ENCODE measurements at places on chromosomes 11 and 22.
A peak's percentile ranks its signal among the peaks of the same experiment; 100 is the strongest.

DNA sequence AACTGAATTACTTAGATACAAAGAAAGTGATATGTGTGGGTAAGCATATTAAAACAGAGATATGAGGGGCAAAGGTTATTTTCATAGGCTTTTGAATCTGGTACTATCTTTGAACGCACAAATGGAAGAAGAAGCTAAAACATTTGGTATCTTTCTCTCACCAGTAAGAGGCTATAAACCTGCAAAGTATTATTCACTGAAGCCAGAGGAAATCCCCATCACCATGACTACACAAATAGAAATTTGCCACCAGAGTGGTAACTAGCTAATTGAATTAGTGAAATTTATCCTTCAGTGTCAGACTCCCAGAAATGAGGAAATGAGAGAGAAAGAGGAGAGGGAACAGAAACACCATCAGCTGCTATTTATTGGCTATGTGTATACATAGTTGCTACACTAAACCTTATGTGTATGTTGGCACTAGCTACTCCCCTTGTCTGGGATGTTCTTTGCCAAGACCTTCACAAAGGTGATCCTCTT lies 503.4 kb downstream of the DLG2 start:
- no peak for DNase-seq

GRCh38 chr11:48683226-48683720 lies 194.7 kb downstream of the OR4A47 start:
- no peak for DNase-seq

- no peak for DNase-seq
Observed at GRCh38 chr11:20707876-20708275, 38.5 kb downstream of the NELL1 start.

GRCh38 chr11:47483457-47483856 lies 34.5 kb upstream of the RAPSN start:
- DNase-seq: no peak

- DNase-seq: no peak
Observed at GRCh38 chr22:25923914-25924313, 181.9 kb downstream of the MYO18B start.

- DNase-seq: peak; percentile 7
Observed at GRCh38 chr22:36839356-36840073, 21.3 kb upstream of the NCF4 start.

- DNase-seq: no peak
Observed at GRCh38 chr11:33375688-33376311, 118.6 kb downstream of the HIPK3 start.

GRCh38 chr11:123052901-123053721 lies 8.8 kb downstream of the HSPA8 start:
- DNase-seq: no peak

GRCh38 chr11:76302996-76303395 lies 77.9 kb downstream of the THAP12 start:
- no peak for DNase-seq

DNA sequence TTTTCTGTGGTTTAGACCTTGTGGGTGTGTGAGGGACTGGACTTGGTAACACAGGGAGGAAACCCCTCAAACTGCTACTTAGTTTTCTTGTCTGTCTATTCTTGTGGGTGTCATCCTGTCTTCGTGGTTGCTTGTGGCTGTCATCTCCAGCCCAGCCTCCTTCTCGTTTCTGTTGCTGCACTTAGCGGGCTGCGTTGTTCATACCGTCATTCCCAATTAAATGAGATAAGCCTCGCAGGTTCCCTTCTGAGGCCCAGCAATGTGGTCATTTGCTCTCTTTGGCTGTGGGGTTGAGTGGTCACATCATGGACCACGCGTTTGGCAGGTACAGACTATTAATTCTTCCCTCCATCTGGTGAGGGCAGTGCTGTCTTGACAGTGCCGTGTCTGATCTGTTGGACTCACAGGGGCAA lies 18.8 kb downstream of the PANX1 start:
- no peak for DNase-seq

DNA sequence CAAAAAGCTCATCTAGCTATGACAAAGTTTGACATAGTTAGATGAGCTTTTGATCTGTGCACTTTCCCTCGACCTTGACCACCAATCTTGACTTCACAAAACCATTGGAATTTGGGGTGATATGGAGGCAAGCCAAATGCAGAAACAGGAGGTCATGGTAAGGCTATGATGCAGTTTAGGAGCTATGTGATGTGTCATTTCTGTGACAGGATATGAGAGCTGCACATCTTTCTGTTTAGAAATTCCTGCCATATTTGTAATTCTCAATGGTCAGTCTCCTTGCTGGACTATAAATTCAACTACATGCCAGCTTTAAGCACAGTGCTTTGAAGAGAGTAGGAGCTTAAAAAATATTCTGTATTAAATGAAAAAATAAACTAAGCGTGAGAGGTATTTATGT lies 12.9 kb downstream of the OR51B6 start:
- peak; percentile 89 for DNase-seq

DNA sequence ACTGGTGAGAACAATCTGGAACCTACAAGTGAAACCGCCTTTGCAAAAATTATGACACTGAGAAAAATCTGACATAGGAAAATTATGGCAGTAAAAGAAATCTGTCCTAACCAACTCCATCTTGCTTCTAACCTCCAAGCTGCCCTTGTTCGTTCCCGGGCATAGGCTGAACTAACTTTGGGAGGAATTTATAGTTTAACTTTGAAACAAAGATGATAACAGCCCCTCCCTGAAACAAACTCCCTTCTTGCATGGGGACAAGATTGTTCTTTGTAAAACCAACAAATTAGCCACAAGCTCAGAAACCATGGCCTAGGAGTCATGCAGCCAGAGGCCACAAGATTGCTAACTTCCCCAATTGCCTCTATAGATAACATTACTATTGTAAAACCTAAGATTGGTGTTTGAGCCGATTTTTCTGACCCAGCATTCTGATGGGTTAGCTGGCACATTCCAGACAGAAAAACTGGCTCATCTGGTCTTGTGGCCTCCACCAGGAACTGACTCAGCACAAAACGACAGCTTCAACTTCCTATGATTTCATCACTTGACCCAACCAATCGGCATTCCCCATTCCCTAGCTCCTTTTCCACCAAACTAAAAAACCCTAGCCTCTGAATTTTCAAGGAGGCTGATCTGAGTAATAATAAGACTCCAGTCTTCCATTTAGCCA lies 3.6 kb upstream of the CCDC81 start:
- DNase-seq: peak; percentile 83

- no peak for DNase-seq
Observed at GRCh38 chr11:70581991-70582885, 183.9 kb downstream of the CTTN start.

DNA sequence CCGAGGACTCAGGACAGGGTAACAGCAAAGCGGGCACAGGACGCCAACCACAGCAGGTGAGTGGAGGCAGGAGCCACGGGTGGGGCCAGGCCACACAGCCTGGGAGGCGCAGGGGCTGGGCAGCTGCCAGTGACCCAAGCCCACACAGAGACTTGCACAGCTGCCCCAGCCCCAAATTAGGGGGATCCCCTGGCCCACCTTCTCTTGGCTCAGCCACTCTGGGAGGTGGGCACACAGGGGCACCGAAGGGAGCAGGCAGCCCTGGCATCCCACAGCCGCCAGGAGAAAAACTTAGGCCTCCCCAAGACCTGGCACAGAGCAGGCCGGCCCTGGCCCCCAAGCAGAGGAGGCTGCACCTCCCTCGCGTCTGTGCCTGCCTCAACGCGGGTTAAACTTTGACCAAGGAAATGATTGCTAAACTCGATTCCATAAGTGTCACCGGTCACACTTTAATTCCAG lies at the start of gene SLC22A12:
Gene SLC22A12, plus strand, starts transcription at position 458 of the 459 bp plus-strand sequence. CDS start 337 bp downstream, outside the sequence.
- DNase-seq: no peak

DNA sequence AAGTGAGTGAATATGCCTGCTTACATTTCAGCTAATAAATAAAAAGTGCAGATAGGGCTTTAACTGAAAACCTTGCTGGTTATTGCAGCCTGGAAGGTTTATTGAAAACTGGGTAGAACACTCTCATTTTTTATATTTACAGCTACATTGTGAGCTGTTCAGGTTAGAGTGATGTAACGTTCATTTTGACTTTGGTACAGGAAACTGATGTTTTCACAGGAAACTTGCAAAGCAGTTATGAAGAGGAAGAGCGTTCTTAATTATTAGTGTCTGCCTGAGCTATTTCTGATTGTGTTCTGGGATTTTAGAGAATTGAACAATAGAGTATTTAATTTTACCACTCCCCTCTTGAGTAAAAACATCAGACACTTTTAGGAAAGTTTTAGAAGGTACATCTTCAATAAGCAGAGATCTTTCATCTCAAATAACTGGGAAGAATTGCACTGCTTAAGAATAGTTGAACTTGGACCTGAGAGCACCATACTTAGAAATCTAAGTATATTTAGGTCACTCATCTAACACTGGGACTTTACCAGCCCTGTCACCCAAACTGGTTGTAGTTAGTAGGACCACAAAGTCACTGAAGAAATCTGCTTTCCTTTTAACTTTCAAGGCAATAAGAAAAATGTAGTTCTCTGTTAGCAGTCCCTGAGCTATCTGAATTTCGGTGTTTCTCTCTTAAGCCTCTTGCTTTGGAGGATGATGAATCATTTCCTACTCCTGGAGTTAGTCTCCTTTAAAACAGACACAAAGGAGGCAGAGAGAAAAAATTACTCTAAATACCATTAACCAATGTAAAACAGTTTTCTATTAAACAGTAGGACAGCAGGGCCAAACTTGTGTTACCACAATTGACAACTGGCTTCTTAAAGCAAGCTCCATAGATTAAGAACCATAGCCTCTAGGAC lies 128.6 kb upstream of the DDI1 start:
- DNase-seq: peak; percentile 63

DNA sequence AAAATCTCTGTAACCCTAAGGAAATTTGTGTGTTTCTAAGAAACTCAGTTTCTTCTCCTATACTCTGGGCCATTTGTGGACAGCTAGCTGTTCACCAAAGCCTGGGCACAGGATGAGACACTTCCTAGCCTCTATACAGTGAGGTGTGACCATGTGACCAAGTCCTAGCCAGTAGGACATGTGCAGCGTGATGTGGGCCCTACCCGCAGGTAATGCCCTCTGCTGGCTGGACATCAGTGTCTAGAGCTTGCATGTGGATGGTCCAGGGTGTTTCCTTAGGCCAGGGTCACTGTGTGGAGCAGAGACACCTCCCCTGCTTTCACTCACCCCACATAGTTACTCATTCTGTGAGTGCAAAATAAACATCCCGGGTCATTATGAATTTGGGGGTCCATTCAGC lies 100.5 kb downstream of the LARGE1 start:
- no peak for DNase-seq

- DNase-seq: no peak
Observed at GRCh38 chr22:26393929-26394328, 35.1 kb upstream of the ASPHD2 start.

DNA sequence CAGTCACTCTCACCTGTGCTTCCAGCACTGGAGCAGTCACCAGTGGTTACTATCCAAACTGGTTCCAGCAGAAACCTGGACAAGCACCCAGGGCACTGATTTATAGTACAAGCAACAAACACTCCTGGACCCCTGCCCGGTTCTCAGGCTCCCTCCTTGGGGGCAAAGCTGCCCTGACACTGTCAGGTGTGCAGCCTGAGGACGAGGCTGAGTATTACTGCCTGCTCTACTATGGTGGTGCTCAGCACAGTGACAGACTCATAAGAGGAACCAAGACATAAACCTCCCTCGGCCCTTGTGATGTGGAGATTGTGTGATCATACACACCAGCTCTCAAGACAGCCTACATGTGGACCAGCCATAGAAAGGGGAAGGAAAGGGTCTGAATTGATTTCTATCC lies 113.3 kb downstream of the ZNF280B start:
- no peak for DNase-seq

DNA sequence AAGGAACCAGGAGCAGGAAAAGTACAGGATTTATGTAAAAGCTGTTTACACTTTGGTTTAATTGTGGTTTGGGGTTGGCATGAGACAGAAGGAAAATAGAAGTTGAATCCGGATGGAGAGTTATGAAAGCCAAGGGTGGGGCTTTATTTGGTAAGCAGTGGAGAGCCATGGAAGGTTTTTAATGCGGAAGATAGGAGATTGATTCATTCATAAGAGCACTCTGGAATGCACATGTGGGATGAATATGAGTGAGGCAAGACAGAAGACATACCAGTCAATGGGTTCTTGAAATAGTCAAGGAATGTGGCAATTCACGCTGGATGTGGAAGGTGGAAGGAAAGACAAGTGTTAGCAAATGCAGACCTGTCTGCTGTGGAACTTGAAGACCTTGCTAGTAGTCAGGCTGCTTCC lies 9.3 kb upstream of the GLB1L3 start:
- DNase-seq: peak; percentile 97

- DNase-seq: no peak
Observed at GRCh38 chr11:88115828-88116755, 59.2 kb downstream of the RAB38 start.

DNA sequence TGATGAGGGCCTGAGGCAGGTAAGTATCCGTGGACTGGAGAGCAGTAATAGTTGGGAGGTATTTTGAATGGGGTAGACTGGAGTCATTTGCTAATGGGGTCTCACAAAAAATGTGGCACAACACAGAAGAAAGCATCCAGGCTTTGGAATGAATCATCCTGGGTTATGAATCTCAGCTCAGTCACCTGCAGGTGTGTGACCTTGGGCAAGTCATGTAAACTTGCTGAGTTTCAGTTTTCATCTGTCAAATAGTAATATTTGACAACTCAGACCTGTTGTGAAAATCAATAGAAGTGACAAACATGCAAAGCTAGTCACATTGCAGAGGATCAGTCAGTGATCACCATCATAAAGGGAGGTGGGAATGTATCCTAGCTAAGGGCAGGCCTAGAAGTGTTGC lies 232.0 kb upstream of the TENM4 start:
- no peak for DNase-seq

DNA sequence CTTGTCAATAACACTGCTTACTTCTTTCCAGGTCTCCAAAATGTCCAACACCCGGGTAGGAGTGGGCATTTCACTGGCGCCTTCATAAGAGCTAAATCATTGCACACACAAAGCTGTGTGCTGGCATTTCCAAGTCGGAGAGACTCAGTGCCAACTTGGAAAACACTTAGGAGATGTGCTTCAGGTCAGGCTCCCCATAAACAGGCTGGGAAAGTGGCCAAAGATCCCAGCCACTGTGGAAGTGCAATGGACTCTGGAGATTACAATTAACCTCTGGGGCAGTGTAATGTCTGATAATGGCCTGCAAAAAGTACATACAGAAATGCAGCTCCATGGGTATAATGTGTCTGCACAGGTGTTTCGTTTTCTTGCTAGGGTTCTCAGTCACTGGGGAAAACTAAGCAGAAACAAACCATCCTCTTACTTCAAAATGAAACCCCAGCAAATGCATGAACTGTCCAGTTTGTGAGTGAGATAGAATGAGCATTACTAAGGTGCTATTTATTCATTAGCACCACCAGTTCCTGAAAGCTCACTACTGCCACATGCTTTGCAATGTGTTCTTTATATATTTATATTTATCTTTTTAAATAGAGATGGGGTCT lies 79.0 kb downstream of the ABTB2 start:
- DNase-seq: no peak

- DNase-seq: peak; percentile 8
Observed at GRCh38 chr11:11701070-11701469, 79.3 kb upstream of the GALNT18 start.

- no peak for DNase-seq
Observed at GRCh38 chr22:43110927-43111623, 525 bp downstream of the BIK start.

GRCh38 chr11:10982704-10983510 lies 125.1 kb upstream of the ZBED5 start:
- no peak for DNase-seq

- peak; percentile 74 for DNase-seq
Observed at GRCh38 chr11:73141309-73142127, 600 bp downstream of the FCHSD2 start.

- DNase-seq: peak; percentile 76
Observed at GRCh38 chr11:134033696-134034491, 35.0 kb upstream of the JAM3 start.
